NCI-H1930 (cell line): ENCODE measurements at places on chromosomes 12 and 14.

- no peak for DNase-seq
Observed at GRCh38 chr12:27467641-27468040, 21.1 kb downstream of the SMCO2 start.

- DNase-seq, result no peak
Observed at GRCh38 chr12:4486049-4486699, 40.6 kb upstream of the FGF6 start.

GRCh38 chr12:94670898-94671297 is 20.5 kb upstream of the TMCC3 start:
- DNase-seq, result no peak

DNA sequence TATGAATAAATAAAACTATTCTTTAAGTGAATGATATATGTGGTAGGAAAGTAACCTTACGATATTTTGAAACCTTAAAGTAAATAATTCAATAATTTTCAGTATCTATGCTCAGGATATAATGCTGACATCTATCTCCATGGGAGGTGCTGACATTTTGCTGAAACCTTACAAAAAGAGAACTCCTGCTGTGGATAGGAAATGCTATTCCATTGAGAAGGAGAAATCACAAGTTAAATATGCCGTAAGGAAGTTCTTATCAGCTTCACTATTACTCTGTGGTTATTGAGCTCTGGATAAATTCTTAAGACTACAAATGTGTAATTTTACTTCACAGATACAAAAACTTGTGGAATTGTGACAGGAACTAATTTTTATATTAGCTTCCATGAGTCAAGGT is 722.1 kb downstream of the TMTC2 start:
- no peak for DNase-seq

DNA sequence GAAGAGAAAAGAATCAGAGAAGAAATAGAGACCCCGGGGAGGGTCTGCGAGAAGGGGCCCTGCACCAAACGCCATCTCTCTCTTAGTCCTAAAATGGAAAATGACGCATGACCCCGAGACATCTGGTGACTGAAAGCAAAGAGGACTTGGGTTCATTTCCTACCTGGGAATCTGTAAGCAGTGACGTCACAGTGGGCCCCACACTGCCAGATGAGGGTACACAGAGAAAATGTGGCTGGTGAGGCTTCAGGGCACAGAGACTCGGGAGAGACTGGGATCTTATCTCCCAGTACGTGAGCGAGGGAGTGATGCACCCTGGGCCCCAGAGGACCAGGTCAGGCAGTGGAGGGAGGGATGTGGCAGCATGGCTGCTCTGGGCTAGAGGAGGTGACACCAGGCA is 288.1 kb upstream of the SFSWAP start:
- DNase-seq, result no peak

DNA sequence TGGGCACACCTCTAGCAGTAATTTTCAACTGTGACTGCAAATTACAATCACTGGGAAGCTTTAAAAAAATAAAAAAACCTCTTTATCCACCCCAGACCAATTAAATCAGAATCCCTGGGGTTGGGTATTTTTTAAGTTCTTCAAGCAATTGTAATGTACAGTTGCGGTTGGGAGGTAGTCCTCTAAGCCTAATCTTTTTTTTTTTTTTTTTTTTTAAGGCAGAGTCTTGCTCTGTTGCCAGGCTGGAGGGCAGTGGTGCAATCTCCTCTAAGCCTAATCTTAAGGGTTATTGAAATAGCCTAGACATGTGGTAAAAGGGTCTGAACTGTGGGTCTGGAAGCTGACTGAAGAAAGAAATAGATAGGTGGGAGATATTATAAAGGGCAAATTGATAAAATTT is 230.5 kb downstream of the AKAP6 start:
- no peak for DNase-seq

DNA sequence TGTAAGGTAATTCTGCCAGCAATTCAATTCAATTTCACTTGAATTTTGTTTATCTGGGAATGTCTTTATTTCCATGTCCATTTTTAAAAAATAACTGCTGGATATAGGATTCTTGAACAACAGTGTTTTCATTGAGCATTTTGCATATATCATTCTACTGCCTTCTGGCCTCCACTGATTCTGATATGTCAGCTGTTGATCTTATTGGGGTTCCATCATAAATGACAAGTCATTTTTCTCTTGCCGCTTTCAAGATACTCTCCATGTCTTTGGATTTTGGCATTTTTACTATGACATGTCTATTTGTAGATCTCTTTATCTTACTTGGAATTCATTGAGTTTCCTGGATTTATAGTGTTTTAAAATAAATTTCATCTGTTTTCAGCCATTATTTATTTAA is 180.5 kb upstream of the LMNTD1 start:
- no peak for DNase-seq

GRCh38 chr12:106051853-106052531 is 86.8 kb downstream of the NUAK1 start:
- DNase-seq, result no peak

DNA sequence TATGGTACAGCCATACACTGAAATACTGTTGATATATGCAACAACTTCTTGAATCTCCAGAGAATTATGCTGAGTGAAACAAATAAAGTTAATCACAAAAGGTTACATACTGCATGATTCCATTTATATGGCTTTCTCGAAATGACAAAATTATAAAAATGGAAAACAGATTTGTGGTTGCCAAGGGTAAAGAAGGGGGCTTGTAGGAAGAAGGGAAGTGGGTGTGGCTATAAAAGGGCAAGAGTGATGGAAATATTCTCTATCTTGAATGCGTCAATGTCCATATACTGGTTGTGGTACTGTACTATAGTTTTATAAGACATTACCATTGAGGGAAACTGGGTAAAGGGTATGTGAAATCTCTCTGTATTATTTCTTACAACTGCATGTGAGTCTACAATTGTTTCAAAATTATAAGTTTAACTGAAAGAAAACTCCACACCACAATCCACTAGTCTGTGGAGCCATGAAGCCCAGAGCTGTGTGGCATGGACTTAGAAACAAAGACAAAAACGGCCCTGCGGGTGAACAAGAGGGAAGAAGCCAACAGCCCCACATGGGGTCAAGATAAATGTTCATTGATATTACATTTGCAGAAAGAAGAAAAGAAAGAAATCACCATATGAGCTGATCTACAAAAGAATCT is 18.3 kb upstream of the TSPAN11 start:
- DNase-seq, result no peak

- peak; percentile 39 for DNase-seq
Observed at GRCh38 chr14:50823051-50823761, 7.8 kb downstream of the NIN start.

DNA sequence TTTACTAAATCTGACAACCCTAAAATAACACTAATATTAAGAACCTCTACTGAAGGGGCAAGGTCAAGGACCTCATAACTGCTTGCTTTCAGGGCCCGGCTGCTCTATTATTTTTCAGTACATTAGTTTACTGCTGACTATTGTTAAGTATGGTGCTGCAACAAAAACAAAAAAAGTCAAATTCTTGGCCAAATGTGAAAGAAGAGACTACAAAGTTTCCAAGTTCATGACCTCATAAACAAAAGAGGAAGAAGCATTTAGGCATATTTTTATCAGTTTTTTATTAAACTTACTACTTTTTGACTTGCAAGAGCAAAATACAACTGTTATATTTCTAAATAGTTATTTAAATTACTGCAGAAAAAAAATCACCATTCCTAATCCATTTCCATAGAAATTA is 109.8 kb upstream of the GPHB5 start:
- DNase-seq, result no peak

GRCh38 chr12:119627019-119627643 is 33.6 kb downstream of the TMEM233 start:
- DNase-seq, result no peak

DNA sequence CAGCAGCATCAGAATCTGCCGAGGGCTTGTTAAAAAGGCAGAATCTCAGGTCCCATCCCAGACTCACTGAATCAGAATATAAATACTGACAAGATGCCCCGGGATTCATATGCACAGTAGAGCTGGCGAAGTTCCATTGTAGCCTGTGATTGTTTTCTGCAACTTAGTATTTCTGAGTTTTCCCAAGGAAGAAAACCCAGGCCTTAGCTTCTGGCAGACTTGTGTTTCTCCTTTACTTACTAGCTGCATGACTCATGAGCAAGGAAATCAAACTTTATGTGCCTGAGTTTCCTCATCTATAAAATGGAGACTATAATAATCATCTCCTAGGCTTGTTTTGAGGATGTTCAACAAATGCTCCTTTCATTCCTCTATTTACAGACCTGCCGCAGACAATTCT is 278.5 kb upstream of the PLEKHG7 start:
- DNase-seq, result no peak

DNA sequence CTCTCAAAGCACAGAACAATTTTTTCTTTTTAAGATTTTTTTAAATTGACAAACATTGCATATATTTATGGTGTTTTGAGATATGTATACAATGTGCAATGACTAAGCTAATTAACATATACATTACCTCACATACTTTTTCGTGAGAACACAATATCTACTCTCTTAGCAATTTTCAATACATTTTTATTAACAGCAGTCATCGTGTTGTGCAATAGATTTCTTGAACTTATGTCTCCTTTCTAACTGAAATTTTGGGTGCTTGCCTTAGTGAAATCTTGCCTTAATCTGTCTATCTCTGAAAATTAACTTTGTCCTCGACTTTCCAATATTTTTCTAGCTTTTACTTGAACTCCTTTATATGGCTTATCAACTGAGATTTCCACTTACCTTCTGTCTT is 6.8 kb downstream of the OR10A7 start:
- no peak for DNase-seq

DNA sequence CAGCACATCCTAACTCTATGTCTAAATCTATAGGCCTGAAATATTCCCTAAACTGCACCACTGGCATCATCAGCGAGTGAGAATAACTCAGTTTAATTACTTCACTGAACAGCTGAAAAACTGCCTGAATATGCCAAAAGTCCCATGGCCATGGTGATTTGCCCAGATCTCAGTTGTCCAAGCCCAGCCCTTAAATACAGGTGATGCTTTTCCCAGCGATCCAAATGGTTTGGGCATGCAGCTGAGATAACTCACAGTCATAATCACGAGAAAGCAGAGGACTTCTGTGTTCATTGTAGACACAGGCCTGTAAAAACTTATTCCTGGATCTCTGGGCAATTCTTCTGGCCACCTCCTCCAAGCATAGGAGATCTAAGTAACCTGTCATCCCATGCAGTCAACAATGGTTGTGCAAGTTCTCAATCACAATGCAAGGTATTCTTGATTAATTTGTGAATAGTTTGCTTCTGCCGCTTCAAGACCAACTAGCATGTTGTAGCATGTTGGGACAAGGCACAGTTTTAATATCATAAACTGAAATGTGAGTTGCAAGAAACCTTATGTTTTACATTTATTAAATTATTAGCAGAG is 40.5 kb downstream of the DUSP6 start:
- DNase-seq, result no peak

- no peak for DNase-seq
Observed at GRCh38 chr12:76101739-76102385, 17.4 kb upstream of the NAP1L1 start.

- no peak for DNase-seq
Observed at GRCh38 chr12:119649202-119649808, 18.6 kb upstream of the PRKAB1 start.

GRCh38 chr12:49703647-49704137 is 3.5 kb downstream of the FMNL3 start:
- no peak for DNase-seq

DNA sequence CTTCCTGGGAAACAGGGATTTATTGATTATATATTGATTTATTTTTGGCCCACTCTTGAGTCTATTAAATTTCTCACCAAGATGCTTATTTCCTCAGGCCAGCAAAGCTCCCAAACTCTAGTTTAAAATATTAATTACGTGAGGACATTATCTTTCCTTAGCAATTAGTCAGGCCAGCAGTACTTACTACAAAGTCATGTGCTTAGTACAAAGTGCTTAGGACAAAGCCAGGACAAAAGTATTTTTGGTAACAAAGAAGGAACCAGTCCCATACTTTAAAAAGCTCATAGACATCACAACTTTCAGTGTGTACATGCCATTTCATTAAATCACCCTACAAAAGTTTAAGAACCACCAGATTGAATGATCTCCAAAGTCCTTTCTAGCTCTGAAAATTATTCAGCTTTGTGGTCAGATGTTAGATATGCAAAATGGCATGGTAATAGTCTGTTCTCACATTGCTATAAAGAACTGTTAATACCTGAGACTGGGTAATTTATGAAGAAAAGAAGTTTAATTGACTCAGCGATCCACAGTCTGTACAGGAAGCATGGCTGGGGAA is 94.7 kb upstream of the PWP1 start:
- no peak for DNase-seq

- DNase-seq, result no peak
Observed at GRCh38 chr14:62759796-62760195, 285.5 kb downstream of the KCNH5 start.

- DNase-seq, result no peak
Observed at GRCh38 chr14:105138021-105138541, 30.5 kb downstream of the JAG2 start.

DNA sequence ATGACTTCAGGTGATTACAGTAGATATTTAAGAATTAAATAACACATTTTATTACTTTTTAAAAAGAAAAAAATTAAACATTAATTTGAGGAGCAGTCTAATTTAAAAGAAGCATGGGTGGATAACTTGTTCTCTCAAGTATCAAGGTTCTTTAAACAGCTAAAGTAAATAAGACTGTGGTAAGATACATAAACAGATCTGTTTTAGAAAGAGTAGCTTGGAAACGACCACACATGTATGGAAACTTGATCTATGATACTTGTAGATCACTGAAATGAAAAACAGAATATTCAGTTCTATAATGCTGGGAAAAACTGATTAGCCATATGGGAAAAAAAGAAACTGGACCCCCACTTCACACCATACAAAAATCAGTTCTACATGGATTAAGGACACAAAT is 36.0 kb downstream of the TC2N start:
- DNase-seq, result no peak

DNA sequence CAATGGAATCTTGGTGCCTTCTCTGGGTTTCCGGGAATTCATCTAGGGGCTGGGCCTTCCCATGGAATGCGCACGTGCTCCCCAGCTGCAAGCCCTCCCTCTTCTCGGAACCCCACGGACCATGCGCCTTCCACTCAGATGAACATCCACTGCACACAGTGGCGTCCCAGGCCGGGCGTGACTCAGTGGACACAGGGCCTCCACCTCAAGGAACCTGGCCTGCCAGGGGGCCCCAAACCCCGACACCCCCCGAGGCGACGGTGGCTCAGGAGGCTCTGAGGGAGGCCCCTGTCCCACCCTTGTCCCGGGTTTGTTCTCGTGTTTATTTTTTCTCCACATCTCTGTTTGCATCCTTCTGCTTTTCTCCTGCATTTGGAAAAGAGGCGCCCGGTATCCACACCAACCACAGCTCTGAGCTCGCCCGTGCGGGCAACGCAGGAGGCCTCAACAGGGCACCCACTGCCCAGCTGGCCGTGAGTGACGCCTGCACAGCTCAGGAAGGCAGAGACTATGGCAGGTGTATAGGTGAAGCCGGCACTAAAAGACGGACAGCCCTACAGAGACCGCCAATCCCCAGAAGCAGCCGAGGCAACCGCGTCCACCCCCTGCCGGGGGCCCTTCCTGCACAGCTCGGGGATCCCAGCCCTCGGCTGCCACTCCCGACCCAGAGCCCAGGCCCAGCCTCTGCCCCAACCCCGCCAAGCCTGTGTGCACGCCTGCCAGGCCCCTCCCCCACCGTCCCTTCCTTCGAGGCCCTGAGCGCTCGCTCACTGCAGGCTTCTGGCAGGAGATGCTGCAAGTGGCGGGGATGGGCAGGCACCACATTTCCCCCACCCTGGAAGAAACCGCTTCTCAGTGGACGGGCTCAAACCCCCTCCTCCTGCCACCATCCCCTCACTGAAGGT is 23.8 kb upstream of the GALNT9 start:
- DNase-seq, result no peak

- DNase-seq, result no peak
Observed at GRCh38 chr14:94761348-94761996, 8.4 kb downstream of the GSC start.
